ENCODE measurements at places on chromosomes 7 and 10.
A peak's percentile ranks its signal among the peaks of the same experiment; 100 is the strongest.

DNA sequence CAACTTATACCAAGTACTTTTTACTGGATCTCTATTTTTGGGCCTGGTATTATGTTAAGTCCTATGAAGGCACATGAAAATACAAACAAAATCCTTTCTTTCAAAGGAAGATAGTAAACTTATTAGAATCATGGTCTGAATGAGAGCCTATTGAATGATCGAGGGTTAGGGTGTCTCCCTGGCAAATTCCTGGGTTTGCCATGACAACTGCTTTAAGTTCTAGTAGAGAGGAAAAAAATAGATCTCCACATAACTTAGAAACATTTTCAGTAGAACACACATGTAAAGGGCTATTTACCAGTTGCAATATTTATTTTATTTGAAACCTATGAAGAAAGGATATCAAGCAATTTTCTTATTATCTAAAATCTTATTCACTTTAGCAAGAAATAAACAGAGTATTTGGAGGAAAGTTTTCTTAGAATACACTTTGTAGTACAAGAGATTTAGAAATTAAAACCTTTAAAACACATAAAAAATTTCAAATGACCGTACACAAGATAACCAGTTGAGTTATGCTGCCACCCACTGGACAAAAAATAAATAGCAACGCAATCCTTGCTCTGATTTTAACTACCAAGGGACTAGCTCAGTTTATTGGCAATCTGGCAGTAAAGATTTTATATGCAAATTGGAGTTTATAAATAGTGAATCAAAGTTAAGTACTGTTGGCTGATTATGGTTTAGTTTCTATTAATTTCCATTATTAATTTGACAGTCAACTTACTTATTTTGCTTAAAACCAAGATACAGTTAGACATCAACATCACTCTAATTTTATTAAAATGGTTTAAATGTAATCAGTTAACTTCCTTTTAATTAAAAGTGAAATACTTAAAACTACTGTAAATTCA lies 33.9 kb downstream of the CACUL1 start:
- no peak for DNase-seq

GRCh38 chr7:17640730-17641377 lies 299.4 kb downstream of the SNX13 start:
- no peak for DNase-seq

- DNase-seq, result peak; percentile 96
Observed at GRCh38 chr7:28988810-28989209, 30.7 kb upstream of the TRIL start.

DNA sequence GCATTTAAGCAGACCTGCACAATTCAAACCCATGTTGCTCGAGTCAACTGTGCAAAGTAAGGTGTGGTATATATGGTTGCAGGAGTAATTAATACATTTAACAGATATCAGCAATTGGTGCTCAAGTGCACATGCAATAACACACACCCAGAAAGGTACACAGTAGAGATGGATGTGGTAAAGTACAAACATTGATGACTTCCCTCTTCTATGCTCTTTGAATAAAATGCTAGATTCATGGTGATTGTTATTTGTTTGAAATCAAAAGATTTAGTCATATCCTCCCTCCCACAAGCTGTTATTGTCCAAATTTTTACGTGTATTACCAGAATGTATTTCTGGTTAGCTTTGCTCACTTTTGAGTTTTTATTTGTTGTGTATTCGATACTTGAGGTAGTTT lies 262.0 kb upstream of the CSTF2T start:
- no peak for DNase-seq

Data from GM04503 (cell line).